AG09309 (cell line): ENCODE measurements at places on chromosomes 12 and 14.

DNA sequence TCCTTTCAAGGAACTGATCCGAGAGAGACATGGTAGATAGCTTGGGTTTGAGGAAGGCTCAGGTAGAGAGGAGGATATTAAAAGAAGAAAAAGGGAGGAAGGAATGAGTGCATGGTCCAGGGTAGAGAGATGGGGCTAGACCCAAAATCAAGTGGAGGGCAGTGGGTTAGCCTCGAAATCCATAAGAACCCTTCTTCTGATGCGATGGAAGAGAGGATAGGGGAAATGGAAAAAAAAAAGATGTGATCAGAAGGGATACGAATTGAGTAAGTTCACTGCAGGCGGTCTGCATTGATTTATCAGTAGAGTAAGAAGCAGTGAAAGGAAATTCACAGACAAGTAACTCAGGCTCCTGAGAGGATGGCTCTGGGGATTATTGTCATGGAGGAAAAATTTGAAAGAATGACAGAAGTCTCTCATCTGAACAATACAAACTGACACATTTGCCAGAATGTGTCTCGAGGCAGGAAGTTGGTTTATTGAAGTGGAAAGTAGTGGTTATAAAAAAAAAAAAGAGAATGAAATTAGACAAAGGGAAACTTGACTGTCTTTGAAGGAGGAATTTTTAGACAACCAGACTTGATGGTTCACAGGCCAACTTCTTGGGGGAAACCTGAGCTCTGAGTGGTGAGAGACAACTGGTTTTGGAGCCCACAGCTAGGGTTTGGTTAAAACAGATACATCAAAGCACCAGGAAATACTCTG lies 10.2 kb downstream of the PPFIBP1 start:
- no peak for DNase-seq

- DNase-seq = no peak
Measured at GRCh38 chr14:90093942-90094595, 32.3 kb downstream of the KCNK13 start.

DNA sequence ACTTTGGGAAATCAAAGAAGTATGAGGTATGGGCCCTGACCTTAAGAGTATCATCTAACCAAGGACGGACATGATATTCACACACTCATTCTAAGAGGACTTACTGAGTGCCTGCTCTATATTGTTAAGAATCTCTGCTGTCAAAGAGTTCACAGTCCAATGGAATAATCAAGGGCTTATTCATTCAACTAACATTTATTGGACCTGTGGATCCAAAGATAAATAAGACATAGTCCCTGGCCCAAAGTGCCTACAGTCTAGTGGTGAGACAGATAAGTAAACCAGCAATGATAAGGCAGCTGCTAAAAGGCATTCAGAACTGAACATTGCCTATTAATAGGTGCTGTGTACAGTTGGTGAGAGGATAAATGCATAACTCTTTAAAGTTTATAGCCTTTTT lies 11.0 kb downstream of the WDR20 start:
- DNase-seq = no peak

- peak; percentile 69 for DNase-seq
Measured at GRCh38 chr14:38209572-38210557, 2.2 kb downstream of the SSTR1 start.

GRCh38 chr12:93460003-93460402 lies 7.3 kb upstream of the MRPL42 start:
- no peak for DNase-seq

DNA sequence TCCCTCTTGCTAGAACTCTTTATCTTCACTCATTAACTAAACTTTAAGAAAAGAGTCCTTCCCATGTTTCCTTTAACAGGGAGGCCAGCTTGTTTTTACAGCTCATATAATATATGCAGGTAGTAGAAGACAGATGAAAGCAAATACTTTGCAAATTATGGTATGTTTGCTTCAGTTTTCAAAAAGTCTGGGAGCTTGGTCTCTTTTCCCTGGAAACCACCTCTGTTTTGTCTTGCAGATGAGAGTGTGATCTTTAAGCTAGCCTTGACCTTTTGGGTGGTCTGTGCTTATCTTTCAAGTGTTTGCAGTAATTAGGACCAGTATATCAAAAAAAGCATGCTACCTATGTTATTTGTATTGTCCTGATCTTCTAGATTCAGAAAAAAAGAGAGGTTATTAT lies 62.7 kb downstream of the ERC1 start:
- no peak for DNase-seq

DNA sequence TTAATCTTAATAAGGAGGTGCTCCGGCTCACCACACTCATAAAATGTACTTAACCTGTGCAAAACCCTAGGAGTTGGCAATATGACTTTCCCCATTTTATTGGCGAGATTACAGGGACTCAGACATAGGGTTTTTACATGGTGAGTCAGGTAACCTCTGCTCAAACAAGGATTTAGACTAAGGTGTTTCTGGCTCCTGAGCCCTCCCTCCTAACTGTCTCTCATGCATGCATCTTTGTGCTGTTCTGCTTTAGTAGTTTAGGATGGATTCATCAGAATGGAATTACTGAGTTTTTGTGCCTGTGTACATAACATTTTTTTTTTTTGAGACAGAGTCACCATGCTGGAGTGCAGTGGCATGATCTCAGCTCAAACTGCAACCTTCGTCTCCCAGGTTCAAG lies 993.3 kb upstream of the TMEM132C start:
- peak; percentile 57 for DNase-seq

DNA sequence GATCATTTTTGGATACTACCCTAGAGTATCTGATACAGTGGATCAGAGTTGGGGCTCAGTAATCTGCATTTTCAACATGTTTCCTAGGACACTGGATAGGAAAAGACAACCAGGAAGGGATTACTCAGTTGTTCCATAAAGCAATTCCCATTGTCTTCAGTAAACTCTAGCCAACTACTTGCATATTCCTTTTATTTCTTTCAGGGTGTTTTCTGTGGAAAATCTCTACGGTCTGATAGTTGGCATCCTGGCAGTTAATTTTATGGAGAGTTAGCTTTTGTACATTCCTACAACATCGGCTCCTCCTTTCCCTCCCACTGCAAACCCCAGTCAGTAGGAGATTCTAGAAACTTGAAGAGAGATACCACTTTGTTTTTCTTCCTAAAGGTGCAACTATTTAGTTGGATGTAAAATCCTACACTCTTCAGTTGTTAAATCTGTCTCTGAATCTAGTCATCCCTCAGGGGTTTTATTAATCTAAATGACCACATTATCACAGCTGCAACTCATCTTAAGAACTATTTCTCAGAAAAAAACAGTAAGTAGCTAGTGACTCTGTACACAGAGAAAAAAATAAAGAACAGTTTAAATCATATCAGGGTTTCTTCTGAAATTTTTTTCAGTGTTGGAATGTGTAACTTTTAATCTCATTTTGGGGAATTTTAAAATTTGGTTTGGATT lies 103.9 kb downstream of the PDE3A start:
- no peak for DNase-seq

DNA sequence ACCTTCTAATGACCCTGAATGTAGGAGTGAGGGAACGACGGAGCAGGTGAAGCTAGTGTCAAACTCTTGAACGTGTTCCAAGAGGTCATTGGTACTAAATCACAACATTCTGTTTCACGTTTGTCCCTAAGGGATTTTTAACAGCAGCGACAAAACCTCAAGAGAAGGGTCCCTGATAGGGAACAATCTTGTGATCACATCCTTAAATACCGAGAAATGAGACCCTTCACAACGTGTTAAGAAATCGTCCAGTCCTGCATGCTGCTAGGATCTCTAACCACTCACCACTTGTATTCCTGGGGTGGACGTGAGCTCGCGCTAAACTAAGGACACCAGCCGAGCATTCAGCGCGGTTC lies 134.1 kb upstream of the KRAS start:
- DNase-seq = no peak

- DNase-seq = no peak
Measured at GRCh38 chr14:54639611-54640010, 72.7 kb downstream of the SAMD4A start.

DNA sequence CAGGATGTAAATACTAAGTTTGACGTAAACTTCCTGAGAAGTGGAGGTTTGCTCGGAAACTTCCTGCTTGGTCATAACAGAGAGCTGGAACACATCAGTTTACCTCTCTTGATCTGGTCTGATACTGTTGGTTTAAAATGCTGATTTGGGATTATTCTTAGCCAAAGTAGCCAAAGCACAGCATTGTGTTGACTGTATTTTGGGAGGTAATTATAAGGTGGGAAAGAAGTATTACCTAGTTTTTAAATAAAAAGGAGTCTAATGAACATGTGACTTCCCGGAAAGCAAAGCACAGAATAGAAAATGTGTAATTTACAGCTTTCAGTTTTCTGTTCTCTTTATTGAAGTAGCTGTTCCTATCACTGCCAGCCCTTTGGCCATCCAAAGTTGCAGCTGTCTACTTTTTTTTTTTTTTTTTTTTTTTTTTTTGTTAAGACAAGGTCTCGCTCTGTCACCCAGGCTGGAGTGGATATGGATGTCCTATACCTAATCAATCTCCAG lies 52.2 kb upstream of the SRP54 start:
- DNase-seq = no peak

GRCh38 chr14:21106498-21107282 lies 5.8 kb downstream of the TMEM253 start:
- no peak for DNase-seq

DNA sequence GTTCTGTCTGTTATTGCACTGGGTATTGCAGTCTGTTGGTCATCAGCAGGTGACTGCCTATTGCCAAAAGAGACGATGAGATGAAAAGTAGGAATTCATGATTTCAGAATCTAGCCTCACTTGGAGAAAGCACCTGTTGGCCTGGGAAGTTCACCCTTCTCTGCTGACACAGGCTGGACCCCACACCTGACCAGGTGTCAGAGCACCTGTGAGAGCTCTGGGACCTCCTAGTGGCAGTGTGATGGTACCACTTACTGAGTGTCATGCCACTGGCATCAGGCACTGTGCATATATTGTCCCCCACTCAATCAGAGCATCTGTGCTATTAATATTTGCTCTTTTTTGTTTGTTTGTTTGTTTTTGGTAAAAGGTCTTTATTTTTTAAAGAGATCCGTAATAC lies 68.0 kb downstream of the RASSF3 start:
- DNase-seq = no peak

DNA sequence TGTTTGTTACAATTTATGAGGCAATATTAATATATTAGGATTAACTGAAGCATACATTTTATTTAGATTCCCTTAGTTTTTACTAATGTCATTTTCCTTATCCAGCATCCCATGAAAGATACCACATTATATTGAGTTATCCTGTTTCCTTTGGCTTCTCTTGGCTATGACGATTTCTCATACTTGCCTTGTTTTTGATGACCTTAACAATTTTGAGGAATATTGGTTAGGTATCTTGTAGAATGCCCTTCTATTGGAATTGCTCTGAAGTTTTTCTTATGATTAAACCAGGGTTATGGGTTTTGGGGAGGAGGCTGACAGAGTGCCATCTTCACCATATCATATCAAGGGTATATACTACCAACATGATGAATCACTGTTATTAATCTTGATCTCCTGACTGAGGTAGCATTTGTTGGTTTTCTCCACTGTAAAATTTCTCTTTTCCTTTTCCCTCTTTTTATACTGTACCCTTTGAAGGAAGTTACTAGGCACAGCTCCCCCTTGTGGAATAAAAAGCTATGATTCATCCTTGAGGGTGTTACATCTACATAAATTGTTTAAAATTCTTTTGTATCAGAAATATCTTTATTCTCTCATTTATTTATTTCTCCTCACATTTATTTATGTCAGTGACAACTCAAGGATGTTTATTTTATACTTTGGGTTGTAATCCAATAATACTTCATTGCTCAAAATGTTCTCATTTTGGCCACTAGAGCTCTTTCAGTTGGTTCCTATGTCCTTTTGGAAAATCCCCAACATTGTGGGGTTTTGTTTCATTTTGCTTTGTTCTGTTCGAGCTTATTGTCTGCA lies 239.0 kb downstream of the SLC16A7 start:
- no peak for DNase-seq

DNA sequence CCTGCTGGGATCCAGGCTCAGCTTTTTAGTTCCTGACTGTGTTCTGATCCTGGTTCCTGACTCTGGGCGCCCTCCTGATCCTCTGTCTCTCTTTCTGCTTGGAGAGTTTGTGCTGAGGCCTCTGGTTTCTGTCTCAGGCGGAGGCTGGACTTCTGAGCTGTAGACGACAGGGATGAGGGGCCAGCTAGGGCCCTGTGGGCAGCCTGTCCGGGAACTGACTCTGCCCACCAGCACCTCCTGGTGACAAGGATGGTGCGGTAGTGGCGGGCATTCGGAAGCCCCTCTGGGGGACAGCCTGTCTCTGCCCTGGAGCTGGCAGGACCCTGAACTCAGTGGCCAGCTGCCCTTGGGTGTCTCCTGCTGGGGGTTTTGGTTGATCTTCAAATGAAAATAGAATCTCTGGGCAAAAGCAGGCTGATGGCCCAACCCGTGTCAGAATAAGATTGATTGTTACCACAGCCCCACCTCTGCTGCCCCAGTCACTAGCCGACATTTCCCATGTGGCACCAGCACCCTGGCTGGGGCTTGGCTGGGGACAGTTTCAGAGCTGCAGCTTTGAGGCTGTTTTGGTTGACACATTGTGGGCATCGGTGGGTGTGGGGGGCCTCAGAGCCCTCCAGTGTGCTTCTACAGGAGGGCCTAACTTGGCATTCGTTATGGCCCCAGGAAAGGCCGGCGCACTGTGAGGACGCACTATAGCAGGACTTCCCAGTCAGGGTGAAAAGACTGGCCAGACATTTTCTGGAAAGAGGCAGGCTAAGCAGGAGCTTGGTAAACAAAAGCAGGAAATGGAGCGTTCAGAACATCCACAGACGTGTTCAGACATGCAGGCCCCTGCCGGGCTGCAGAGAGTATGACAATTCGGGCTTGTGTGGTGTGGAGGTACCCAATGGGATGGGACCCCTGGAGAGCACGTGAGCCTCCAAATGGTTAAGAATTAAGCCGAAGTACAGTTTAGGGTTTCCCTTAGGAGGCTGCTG lies 16.2 kb downstream of the KRT80 start:
- DNase-seq = no peak

- no peak for DNase-seq
Measured at GRCh38 chr14:60227291-60227690, 21.7 kb upstream of the PPM1A start.

- DNase-seq = no peak
Measured at GRCh38 chr12:123139926-123140675, 10.8 kb downstream of the PITPNM2 start.

GRCh38 chr12:93197067-93197593 lies 180.6 kb upstream of the NUDT4 start:
- DNase-seq = no peak

- DNase-seq = no peak
Measured at GRCh38 chr12:110102255-110102654, 21.9 kb upstream of the IFT81 start.

GRCh38 chr12:1839464-1839863 lies 19.1 kb downstream of the LRTM2 start:
- DNase-seq = no peak

- no peak for DNase-seq
Measured at GRCh38 chr14:94383777-94384176, 4.6 kb downstream of the SERPINA1 start.
